ENCODE measurements at places on chromosomes 1 and 21.

DNA sequence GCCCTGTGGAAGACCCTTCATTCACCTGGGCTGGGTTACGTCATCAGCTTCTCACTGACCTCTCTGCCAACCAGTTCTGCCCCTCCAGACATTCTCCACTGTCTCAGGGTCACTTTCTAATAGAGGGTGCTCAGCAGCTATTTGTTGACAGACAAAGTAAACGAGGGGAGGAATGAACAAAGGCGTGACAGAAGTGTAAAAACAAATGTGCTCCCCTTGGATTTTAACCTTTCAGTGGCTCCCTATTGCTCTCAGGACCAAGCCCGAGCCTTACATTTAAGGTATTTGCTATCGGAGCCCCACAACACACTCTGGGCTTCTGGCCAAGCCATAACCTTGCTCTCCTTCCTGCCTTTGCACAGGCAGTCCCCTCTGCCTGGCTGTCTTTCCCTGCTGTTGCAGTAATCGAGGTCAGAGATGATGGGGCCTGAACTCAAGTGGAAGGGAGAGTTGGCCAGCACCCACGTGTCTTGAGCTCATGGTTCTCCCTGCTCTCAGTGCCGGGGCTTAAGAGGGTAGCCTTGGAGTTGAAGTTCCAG is 9.3 kb upstream of the MARCKSL1 start:
- no peak for DNase-seq

DNA sequence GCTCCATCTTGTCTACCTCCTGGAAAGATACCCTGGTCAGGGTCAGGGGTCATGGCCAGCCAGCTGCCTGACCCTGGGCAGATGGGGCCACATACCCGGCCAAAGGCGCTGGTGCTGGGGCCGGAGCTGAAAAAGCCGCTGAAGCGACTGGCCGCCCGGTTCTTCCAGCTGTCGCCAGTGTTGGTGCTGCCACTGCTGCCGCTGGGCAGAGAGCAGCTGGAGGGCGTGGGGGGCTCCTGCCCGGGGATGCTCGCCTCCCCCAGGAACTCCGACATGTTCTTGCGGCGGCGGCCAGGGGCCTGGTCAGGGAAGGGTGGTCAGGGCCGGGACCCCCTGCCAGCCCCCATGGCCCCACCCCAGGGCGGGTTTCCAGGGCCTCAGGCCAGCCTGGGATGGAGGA is 7.2 kb upstream of the TNFRSF25 start:
- DNase-seq, result no peak

- peak; percentile 12 for DNase-seq
These were observed at the start of gene MCOLN2 for GRCh38 chr1:84996846-84997666. MCOLN2 (minus strand) TSS chr1:84997113; CDS start chr1:84996872, 241 bp downstream.

- DNase-seq, result no peak
These were observed 115.7 kb downstream of the MAP3K21 start for GRCh38 chr1:233443040-233443760.

GRCh38 chr21:36261459-36261858 is 58.5 kb upstream of the MORC3 start:
- DNase-seq, result no peak

DNA sequence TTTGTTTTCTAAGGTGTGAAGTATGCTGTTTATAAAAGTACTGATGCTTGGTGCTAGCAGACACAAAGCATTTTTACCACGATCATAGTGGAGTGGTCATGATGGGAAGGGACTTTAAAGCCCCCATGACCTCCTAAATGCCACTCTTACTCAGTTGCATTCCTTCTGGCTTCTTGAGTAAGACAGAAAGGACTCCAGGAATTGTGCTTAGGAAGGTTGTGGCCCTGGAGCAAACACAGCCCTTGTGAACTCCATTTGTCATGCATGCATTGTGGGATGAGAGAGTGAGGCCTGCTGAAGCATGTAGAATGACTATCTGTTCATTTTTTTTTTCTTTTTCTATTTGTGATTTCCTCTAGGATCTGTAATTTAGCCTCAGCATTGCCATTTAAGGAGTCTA is 34.2 kb downstream of the AK5 start:
- no peak for DNase-seq

DNA sequence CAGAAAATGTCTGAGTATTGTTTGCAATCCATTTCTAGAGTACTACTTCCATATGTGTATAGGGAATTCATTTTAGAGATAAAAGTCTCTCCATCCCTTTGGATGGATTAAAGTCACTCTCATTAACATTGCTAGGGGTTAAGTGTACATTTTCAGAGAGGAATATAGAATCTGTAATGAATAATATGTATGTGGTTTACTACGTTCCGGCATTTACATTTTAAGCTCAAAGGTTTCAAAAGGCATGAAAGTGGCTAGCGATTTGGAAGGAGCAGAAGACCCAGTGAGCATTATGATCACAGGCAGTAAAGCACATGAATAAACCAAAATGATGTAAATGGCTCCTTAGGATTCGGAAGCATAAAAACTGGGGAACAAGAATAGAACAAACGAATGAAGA is 123.0 kb downstream of the DSCAM start:
- DNase-seq, result no peak

DNA sequence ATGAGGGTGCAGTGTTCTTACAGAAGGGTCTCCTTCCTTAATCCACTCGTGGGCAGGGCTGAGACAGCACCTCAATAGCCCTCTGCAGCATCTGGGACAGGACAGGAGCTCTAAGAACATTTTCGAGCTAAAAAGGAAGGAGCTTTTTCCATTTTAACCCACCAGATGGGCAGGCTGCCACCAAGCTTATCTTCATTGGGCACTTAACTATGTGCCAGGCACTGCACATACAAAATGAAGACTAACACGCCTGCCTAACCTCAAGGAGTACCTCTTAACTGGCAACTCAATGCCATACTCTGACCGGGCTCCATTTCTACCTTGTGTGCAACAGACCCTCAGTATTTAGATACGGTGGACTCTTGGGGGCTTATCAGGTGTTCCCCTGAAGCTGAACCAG is 48.2 kb downstream of the SSBP3 start:
- no peak for DNase-seq

GRCh38 chr1:224873434-224874369 is 55.8 kb upstream of the DNAH14 start:
- no peak for DNase-seq

DNA sequence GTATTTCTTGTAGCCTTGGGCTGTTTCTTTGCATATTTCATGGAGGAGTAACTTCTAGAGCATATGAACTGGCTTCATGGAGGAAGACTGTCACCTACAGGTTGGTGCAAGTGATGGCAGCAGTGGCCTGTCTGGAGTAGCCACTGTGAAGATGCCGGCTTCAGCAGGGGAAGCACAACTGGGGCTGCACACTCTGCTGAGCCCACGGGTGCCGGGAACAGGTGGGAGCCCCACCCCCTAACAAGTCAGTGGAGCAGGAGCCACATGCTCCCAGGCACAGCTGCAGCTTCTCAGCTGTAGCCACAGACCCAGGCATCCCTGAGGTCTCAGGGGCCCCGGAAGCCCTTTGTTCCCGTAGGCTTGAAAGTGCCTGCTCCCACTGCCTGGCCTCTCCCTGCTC is 43.2 kb upstream of the C1orf185 start:
- DNase-seq, result no peak

DNA sequence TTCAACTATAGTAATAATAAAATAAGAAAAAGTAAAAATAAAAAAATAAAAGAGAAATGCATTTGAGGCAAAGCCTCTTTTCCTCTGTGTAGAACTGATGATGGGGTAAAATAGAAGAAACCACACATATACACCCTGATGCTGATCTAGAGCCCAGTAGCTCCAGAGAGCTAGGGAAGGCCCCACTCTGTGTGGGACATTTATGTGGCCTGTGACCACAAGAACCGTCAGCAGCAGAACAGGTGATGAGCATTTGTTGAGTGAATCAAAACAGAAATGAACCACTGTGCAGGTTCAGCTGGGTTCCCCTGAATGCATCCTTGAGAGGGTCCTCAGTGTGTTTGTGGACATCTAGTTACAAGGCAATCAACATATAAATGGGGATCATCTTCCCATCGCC is 221.8 kb upstream of the HOOK1 start:
- no peak for DNase-seq

GRCh38 chr1:28147264-28148094 is 29.0 kb downstream of the PTAFR start:
- no peak for DNase-seq

- DNase-seq, result no peak
These were observed 502 bp downstream of the VANGL2 start for GRCh38 chr1:160400646-160401486.

- no peak for DNase-seq
These were observed 6.3 kb downstream of the BTG2 start for GRCh38 chr1:203311368-203312301.

Measured in T-helper 22 cell (primary cell).